Stimulated activated naive CD8-positive, alpha-beta T cell treated with anti-CD3 and anti-CD28 coated beads, Interleukin-15, amount 100 ng/mL, for 72 hours (primary cell): ENCODE measurements at places on chromosomes 2 and 18.
A peak's percentile ranks its signal among the peaks of the same experiment; 100 is the strongest.

- no peak for DNase-seq
Observed at GRCh38 chr2:212669761-212670160, 131.2 kb upstream of the ERBB4 start.

DNA sequence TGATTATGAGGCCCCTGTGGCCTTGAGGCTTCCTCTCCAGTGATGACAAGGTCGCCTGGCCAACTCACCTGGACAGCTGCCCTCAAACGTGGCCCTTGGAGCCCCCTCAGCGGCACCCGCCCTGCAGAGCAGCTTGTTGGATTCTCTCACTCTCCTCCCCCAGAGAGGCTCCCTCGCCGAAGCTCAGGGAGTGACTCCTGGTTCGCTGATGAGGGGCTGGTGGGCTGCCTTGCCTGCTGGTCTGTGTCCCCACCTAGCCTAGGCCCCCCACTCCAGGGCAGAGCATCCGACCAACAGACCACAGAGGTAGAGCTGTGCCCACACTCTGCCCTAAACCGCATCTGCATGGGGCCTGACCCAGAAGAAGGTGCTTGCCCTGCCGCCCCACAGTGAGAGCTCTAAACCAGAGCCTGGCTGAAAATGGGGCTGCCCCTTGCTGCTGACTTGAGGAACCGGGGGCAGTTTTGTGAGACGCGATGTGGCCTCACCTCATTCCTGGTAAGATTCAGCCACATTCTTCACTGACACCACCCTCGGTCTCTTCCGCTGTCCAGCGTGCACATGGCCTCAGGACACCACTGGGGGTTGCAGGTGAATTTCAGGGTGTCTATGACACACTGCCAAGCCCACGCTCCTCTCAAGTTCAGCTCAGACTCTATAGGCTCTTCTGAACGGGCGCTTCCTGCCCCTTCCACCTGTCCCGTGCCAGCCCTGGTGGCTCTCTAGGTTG, 131.6 kb downstream of the CABLES1 start:
- DNase-seq = no peak

GRCh38 chr18:13446610-13447461, 228.3 kb downstream of the LDLRAD4 start:
- DNase-seq = peak; percentile 64

DNA sequence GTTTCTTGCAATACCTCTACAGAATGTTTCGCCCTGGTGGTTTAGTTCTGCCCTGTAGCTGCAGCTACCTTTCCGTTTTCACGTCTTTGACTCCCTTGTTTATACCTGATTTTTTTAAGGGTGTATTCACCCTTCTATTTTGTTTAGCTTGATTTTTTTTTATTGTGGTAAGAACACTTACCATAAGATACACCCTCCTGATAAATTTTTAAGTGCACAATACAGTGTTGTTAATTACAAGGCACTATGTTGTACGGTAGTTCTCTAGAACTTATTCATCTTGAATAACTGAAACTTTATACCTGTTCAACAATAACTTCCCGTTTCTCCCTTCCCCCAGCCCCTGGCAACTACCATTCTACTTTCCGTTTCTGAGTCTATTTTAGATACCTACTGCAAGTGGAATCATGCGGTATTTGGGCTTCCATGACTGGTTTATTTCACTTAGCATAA, 48.9 kb upstream of the NABP1 start:
- no peak for DNase-seq

GRCh38 chr2:184294831-184295230, 303.5 kb upstream of the ZNF804A start:
- no peak for DNase-seq

- no peak for DNase-seq
Observed at GRCh38 chr18:44853430-44853829, 172.7 kb downstream of the SETBP1 start.

DNA sequence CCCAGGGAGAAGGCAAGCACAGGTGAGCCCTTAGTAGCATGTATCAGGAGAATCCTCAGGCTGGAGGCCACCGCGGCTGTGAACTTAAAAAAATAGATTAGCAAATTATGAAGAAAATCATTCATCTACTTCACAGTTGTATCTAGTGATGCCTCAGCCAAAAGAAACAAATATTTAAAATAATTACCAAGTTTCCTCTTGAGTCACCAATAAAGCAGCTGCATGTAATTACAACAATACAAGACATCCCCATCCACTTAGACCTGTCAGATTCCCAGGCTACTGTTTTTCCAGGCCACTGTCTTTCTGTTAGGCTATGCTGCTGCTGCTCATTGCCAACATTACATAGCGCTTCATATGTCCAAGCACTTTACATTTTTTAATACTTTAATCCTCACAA, 54.6 kb upstream of the PHLPP1 start:
- no peak for DNase-seq

GRCh38 chr2:27752551-27753237, 18.8 kb upstream of the MRPL33 start:
- DNase-seq = no peak

DNA sequence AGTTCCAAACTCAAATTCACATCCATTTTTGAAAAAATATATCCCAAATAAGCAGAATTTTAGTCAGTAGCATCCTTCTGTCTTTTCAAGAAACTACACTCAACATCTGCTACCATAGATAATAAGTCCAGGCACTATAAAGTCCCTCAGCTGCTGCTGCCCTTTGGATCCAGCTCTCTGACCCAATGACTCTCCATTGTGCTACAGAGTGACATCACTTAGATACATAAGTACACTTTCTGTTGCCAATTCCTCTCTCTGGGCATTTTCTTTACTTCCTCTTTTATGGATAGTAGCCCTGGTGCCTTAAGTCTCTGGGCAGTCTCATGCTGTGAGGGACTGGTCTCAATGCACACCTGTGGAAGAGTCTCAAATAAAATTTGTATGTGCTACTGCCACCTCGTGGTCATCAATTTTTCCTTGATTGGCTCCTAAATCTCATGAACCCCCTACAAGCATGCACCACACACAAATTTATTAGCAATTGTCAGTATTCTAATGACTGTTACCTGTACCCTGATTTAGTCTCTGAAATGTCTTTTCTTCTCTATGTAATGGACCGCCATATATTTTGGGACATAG, 219.2 kb downstream of the LRP1B start:
- no peak for DNase-seq

DNA sequence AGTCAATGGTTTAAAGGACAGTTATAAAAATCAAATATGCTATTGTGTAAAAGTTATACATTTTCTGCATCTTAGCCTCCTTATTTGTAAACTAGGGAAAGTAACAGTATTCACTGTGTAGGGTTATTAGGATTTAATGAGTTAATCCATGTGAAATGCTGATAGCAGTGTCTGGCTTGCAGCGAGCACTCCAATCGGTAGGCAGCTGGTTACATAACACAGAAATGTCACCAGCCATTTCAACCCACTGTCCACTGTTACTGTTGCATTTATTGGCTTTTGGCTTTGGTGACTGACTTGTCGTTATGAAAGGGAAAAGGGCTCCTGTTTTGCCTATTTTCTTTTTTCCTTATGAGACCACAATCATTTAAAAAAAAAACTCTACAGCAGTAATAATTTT, 38.9 kb downstream of the ID2 start:
- no peak for DNase-seq

GRCh38 chr18:34297287-34297686, 72.6 kb upstream of the NOL4 start:
- DNase-seq = no peak

GRCh38 chr2:46722142-46722541, 193.5 kb downstream of the MCFD2 start:
- no peak for DNase-seq

DNA sequence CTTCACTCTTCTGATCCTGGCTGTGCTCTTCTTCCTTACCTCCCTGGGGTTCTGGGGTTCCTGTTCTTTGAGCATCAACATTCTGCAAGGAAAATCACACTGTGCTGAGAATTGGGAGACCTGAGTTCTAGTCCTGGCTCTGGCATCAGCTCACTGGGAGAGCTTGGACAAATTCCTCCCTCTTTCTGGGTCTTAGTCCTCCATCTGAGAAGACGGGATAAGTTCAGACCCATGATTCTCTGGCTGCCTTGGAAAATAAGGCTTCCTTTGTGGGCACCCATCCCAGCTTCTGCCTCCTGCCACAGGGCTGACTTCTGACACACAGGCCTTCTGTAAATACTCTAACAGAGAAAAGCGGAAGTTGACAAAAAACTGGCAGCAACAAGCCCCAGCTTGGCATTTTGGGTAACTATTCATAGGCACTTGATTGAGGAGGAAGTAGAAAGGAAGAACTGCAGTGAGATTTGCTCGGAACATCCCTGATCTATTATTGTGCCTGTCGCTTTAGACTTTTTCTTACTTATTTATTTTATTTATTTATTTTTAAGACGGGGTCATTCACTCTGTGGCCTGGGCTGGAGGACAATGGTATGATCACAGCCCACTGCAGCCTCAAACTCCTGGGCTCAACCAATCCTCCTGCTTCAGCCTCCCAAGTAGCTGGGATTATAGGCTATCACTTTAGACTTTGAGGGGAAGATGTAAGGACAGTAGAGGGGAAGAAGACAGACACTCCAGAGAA, 7.9 kb downstream of the PCBP1 start:
- no peak for DNase-seq

- DNase-seq = no peak
Observed at GRCh38 chr2:24871852-24872333, 48.1 kb downstream of the ADCY3 start.

DNA sequence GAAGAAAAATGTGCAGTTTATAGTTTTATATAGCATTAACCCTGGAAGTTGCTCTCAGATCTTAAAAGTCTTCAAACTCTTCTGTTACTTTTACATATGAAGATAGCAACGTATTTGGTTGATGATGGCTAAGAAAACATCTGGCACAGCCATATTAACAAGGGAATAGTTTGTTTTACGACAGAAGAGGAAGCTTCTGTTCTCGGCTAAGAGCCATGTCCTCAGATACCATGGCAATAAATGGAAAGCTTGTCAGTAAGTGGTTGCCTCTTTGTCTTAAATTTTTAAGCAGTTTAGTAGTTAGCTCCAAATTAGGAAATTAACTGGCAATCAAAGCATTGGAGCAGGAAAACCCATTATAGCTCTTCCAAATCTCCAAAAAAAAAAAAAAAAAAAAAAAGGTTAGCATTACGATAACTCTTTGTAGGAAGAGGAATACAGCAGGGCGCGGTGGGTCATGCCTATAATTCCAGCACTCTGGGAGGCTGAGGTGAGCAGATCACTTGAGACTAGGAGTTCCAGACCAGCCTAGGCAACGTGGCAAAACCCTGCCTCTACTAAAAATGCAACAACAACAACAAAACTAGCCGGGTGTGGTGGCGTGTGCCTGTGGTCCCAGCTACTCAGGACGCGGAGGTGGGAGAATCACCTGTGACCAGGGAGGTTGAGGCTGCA, 4.5 kb upstream of the STON1 start:
- no peak for DNase-seq

GRCh38 chr2:234341306-234341985, 155.4 kb downstream of the ARL4C start:
- no peak for DNase-seq

DNA sequence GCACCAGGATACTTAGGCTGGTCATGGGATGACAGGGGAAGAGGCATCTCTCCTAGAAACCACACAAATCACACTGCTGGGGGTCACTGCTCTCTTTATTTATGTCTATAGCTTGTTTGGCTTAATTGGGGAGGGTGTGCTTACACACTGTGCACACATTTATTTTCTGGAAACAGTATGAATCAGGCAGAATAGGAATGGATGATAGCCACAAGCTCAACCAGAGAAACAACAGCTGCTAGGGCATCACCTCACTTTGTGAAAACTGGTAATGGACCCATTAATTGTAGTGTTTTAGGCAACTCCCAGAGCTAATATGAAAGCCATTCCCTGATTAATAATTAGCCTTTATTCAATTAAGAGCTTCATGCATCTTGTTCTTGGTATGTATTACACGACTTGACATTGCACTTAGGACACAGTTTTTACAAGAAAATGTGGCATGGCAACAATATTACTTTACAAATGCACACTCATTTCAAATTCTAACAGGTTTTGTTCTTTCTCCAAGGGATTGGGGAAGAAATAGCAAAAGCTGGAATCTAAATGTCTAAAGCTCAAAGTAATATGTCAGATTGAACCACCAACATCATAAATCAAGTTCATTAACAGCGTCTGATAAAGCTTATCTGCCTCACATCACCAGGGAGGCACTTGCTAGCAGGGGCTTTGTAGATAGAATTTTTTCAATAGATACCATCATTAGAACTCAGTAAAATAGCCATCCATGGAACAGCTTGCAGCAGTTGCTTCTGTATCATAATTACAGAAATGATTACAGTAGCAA, 361.9 kb upstream of the FSHR start:
- DNase-seq = no peak

DNA sequence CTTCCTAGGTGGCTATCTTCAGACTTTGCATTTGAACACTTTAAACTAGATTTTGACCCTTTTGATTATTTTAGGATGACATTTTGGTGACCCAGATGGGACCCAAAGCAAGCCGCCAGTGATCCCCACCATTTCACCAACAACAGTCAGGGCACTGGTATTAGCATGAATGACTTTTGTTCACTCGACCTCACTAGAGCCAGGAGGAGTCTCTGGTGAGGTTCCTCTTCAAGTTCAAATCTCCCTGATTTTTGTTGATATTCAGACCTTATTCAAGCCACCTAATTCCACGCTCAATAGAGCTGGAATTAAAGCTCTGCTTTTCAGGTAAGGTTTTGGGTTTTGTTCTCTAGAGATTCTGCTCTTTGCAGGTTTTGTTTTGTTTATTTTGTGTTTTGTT, 202.3 kb downstream of the MREG start:
- DNase-seq = no peak

GRCh38 chr2:14256890-14257289, 375.6 kb upstream of the LRATD1 start:
- no peak for DNase-seq

DNA sequence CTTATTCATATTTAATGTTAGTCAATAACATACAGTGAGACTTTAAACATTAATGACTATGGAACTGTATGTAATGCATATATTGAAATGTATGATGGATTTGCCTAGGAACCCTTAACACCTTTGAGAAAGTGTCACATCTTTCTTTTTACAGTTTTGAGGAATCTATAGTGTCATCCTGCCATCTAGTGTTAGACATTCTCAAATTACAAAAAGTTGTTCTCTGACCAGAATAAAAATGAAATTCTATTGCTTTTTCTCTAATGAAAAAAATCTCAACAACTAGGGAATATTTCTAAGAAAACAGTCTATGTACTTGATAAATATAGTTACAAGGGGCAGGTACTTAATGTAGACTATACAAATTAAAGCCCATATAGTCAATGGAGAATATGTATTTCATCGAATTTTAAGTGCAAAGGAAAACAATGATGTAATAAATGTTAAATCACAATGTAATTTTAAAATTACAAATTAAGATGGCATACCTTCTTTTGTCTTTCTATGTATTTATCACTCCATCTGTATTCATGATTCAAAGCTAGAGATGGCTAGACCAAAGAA, 5.1 kb upstream of the CALCRL start:
- DNase-seq = no peak

GRCh38 chr18:68791801-68792200, 6.1 kb upstream of the CCDC102B start:
- no peak for DNase-seq
